Nephron progenitor cell (in vitro differentiated cells): ENCODE measurements at places on chromosomes 4 and X.

- H3K4me1 ChIP-seq = peaks cover 19% of the 10 kb centered on the region
- peaks cover 24% of the 10 kb centered on the region for H3K36me3 ChIP-seq
- peak overlapping the region; percentile 13 for H3K27ac ChIP-seq
- DNase-seq = no peak
These were observed 60.5 kb downstream of the TBC1D14 start for GRCh38 chr4:6969826-6970800.

GRCh38 chrX:140526171-140526570 is 21.3 kb upstream of the SOX3 start:
- H3K27ac ChIP-seq = no peak overlapping the region
- H3K4me1 ChIP-seq = peaks cover 4% of the 10 kb centered on the region
- H3K27me3 ChIP-seq = peaks cover 4% of the 10 kb centered on the region

- no peak for DNase-seq
- peaks cover 46% of the 10 kb centered on the region for H3K27me3 ChIP-seq
- peak overlapping the region; percentile 95 for H3K27ac ChIP-seq
- peaks cover 21% of the 10 kb centered on the region for H3K4me1 ChIP-seq
- peak overlapping the region; percentile 94 for H3K4me3 ChIP-seq
These were observed 408 bp downstream of the TET2 start for GRCh38 chr4:105147016-105147552.

- peaks cover 61% of the 10 kb centered on the region for H3K4me1 ChIP-seq
- no peak overlapping the region for H3K27ac ChIP-seq
- H3K4me3 ChIP-seq = peak overlapping the region; percentile 73
- peak; percentile 54 for DNase-seq
- peaks cover 100% of the 10 kb centered on the region for H3K27me3 ChIP-seq
These were observed 1.3 kb downstream of the NEUROG2 start for GRCh38 chr4:112514647-112515197.

DNA sequence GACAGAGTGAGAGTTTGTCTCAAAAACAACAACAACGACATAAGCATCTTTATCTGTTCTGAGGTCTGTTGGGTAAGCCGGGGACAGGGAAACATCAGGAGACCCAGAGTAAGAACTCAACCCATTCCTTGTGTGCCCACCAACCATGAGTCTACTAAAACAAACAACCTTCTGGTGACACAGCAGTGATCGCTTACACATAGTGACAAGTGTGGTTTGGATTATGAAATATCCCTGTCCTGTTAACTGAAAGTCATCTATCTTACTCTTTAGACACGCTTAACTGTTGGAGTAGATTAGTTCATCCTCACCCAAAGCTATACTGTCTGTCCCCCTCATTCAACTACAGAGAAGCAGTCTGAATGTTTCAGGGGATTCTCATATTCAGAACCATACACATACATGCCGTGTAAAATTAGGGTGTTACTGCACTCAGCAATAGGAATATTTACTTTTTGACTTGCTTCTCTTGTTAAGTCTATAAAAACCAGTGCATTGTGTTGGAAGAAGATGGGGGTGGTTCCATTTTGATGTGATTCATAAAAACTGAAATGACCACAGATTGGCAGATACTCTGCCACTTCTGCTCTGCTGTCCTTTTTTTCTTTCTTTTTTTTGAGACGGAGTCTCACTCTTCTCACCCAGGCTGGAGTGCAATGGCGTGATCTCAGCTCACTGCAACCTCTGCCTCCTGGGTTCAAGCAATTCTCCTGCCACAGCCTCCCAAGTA is 27.4 kb downstream of the PHKA2 start:
- H3K36me3 ChIP-seq = peaks cover 7% of the 10 kb centered on the region
- H3K27me3 ChIP-seq = no peaks in the 10 kb centered on the region
- DNase-seq = no peak
- no peak overlapping the region for H3K27ac ChIP-seq
- H3K4me1 ChIP-seq = peaks cover under 1% of the 10 kb centered on the region

DNA sequence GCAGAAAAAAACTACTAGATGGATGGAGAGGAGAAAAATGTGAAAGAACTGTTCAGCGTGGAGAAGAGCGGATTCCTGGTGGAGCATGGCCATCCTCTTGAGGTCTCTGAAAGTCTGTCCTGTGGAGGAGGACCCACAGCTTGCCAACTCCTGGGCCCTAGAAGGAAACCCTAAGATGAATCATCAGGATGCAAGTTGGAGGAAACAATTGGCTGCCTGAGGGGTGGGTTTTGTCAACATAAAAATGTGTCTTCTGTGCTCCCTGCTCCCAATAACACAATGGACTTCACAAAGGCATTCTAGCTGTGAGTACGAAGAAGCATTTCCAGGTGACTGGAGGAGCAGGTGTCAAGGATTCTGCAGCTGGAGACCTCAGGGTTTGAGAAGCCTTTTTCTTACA is 37.2 kb downstream of the CNGA2 start:
- H3K27me3 ChIP-seq = peaks cover 5% of the 10 kb centered on the region
- no peaks in the 10 kb centered on the region for H3K36me3 ChIP-seq
- H3K4me1 ChIP-seq = peaks cover 13% of the 10 kb centered on the region
- no peak overlapping the region for H3K27ac ChIP-seq

DNA sequence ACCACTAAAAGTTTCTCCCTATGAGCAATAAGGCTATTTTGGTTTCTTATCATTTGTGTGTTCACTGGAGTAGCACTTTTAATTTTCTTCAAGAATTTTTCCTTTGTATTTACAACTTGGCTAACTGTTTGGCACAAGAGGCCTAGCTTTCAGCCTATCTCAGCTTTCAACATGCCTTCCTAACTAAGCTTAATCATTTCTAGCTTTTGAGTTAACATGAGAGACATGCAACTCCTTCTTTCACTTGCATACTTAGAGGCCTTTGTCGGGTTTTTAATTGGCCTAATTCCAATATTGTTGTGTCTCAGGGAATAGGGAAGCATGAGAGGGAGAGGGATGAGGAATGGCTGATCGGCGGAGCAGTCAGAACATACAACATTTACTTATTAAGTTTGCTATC is 349.8 kb downstream of the OPHN1 start:
- no peak for DNase-seq
- H3K4me1 ChIP-seq = no peaks in the 10 kb centered on the region
- no peaks in the 10 kb centered on the region for H3K27me3 ChIP-seq
- H3K4me3 ChIP-seq = no peak overlapping the region
- no peak overlapping the region for H3K27ac ChIP-seq

GRCh38 chr4:153635846-153636245 is 48.2 kb upstream of the TLR2 start:
- no peak for DNase-seq
- no peak overlapping the region for H3K4me3 ChIP-seq
- peaks cover 16% of the 10 kb centered on the region for H3K4me1 ChIP-seq
- H3K27ac ChIP-seq = no peak overlapping the region

GRCh38 chrX:48475296-48475695 is 703 bp upstream of the FTSJ1 start:
- no peaks in the 10 kb centered on the region for H3K36me3 ChIP-seq
- H3K27ac ChIP-seq = no peak overlapping the region
- no peak for DNase-seq
- H3K4me3 ChIP-seq = peak overlapping the region; percentile 88
- H3K4me1 ChIP-seq = peaks cover 40% of the 10 kb centered on the region

DNA sequence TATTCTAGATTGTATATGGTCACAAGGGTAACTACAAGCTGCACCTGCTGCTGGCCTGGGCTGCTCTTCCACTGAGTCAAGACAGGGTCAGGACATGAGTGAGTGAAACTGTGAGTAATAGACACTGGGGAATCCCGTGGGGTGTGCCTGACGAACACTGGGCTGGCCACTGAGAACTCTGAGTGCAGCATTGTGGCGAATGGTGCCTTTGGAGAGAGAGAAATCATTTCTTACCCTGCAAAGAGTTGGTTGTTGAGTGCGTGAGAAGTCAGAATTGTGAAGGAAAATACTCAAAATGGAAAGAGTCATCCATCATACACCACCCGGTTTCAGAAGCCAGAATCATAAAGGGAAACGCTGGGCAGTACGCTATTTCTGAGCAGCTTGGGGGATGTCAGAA is 43.1 kb upstream of the LSM6 start:
- peaks cover 7% of the 10 kb centered on the region for H3K4me1 ChIP-seq
- no peak for DNase-seq
- no peak overlapping the region for H3K4me3 ChIP-seq
- H3K27me3 ChIP-seq = peaks cover 7% of the 10 kb centered on the region

DNA sequence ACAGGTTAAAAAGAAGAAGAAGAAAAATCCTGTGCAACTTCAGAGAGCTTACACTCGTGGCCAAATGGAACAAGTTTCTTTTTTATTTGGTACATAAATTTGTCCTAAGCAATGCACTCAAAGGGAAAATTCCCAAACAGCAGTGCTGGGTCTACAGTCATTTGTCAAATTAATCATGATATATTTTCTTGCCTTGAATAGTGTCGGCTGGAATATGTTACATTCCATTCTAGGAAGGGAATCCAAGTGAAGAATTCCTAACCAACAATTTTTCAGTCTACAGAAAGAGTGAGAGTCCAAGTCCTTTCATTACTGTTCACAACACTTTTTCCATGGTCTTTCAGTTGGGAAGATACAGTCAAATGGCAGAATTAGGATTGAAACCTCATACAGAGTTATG is 63.9 kb downstream of the HAND2 start:
- DNase-seq = no peak
- H3K4me3 ChIP-seq = no peak overlapping the region
- no peak overlapping the region for H3K27ac ChIP-seq
- peaks cover 17% of the 10 kb centered on the region for H3K4me1 ChIP-seq

DNA sequence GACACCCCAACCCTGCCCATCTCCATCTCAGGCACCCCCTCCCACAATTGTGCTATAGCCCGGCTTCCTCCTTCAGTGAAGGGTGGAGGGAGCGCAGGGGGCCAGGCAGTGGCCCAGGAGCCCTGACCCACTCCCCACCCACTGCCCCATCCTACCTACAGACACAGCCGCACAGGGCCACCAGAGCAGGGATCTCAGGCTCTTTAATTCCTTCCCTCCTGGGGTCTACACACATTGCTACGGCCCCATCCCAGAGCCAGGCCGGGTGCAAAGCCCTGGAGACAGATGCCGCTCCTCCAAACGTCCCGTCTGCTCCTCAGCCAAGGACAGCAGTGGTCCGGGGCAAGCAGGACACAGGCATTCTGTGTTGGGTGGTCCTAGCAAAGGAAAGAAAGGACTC is 12.8 kb upstream of the DUSP9 start:
- no peak for DNase-seq
- H3K4me3 ChIP-seq = no peak overlapping the region
- H3K27me3 ChIP-seq = peaks cover 22% of the 10 kb centered on the region
- H3K4me1 ChIP-seq = peaks cover 14% of the 10 kb centered on the region

DNA sequence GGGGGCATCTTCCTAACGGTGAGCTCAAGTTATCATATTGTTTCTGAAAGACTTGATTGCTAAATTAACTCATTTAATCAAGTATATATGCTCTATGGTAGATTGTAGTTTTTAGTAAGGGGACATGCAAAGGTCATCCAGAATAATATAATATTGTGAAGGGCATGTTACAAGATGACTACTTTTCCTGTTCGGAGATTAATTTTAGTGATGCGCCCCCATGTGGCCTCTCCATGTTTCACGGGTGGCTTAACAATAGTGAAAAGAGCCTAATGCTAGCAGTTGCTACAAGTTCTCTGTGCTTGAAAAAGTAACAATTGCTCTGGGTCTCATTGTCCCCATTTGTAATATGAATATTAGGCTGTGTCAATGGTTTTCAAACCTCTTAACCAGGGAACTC is 12.2 kb downstream of the SMPX start:
- peak; percentile 52 for DNase-seq
- H3K36me3 ChIP-seq = no peaks in the 10 kb centered on the region
- H3K4me1 ChIP-seq = peaks cover 37% of the 10 kb centered on the region
- H3K4me3 ChIP-seq = no peak overlapping the region
- H3K27ac ChIP-seq = no peak overlapping the region
- H3K27me3 ChIP-seq = peaks cover 9% of the 10 kb centered on the region

DNA sequence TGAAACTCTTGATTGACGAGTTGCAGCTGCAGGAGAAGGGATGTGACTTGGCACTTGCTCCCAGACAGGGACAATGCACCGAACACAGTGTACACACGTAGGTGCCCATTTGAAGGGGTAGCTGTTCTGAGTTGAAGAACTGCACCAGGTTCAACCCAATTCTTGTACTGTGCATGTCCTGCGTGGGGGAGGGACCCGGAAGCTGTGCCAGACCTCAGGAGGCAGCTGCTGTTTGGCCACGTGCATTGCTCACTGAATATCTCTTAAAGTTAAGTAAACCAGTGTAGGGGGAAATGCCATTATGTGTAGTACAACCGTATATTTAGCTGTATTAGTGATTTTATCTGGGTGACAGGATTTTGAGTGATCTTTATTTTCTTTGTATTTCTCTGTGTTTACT is 12.0 kb upstream of the RBBP7 start:
- no peaks in the 10 kb centered on the region for H3K36me3 ChIP-seq
- H3K4me1 ChIP-seq = peaks cover 11% of the 10 kb centered on the region
- H3K27me3 ChIP-seq = peaks cover 37% of the 10 kb centered on the region
- DNase-seq = peak; percentile 8
- peak overlapping the region; percentile 89 for H3K4me3 ChIP-seq

- H3K36me3 ChIP-seq = no peaks in the 10 kb centered on the region
- peaks cover 51% of the 10 kb centered on the region for H3K27me3 ChIP-seq
- DNase-seq = peak; percentile 74
These were observed 2.2 kb downstream of the MAMLD1 start for GRCh38 chrX:150365051-150365989.

GRCh38 chrX:10709276-10709675 is 88.9 kb upstream of the MID1 start:
- H3K4me1 ChIP-seq = peaks cover 29% of the 10 kb centered on the region
- no peak overlapping the region for H3K27ac ChIP-seq
- no peaks in the 10 kb centered on the region for H3K27me3 ChIP-seq

GRCh38 chrX:24391843-24392242 is 31.4 kb downstream of the SUPT20HL1 start:
- no peak overlapping the region for H3K27ac ChIP-seq
- H3K36me3 ChIP-seq = no peaks in the 10 kb centered on the region
- H3K4me1 ChIP-seq = peaks cover 28% of the 10 kb centered on the region

DNA sequence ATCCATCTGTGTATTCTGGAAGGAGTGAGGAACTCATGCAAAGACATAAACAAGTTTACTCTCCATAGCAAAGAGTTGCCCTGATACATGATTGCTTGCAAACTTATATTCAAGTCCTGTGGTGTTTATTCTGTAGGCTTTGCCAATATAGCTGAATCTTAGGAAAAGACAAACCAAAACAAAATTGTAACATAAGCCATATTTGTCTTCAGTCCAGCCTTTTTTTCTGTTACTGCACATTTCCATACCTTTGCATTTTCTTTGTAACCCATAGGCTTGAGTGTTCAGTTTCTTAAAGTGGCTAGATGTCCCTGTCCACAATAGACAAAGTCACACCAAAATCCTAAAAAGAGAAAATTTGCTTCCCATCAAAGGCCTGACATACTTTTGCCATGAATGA is 120.4 kb downstream of the PPARGC1A start:
- no peaks in the 10 kb centered on the region for H3K36me3 ChIP-seq
- no peak overlapping the region for H3K4me3 ChIP-seq
- no peak for DNase-seq
- H3K4me1 ChIP-seq = peaks cover 9% of the 10 kb centered on the region
- no peaks in the 10 kb centered on the region for H3K27me3 ChIP-seq

GRCh38 chr4:10098780-10099160 is 17.8 kb downstream of the WDR1 start:
- H3K27ac ChIP-seq = no peak overlapping the region
- no peak for DNase-seq
- peaks cover 42% of the 10 kb centered on the region for H3K4me1 ChIP-seq
- H3K4me3 ChIP-seq = no peak overlapping the region
- peaks cover 2% of the 10 kb centered on the region for H3K27me3 ChIP-seq
